ENCODE measurements at places on chromosomes 1 and 21.

DNA sequence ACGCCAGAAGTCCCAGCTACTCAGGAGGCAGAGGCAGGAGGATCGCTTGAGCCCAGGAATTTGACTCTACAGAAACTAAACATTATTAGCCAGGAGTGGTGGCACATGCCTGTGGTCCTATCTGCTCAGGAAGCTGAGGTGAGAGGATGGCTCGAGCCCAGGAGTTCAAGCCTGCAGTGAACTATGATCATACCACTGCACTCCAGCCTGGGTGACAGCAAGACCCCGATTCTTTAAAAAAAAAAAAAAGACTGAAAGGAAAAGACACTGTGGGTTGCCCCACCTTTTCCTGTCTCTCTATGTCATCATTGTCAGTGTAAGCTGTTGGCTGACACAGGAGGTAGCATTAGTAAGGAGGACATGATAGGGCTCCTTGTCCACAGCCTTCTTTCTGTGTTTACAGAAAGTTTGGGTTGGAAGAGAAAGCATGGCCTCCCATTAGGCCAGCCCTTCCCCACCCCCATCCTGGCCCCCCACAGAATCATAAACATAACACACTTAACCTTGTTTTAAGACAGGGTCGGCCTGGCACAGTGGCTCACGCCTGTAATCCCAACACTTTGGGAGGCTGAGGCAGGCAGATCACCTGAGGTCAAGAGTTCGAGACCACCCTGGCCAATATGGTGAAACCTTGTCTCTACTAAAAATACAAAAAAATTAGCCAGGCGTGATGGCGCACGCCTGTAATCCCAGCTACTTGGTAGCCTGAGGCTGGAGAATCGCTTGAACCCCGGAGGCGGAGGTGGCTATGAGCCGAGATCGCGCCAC is 20.6 kb upstream of the RCAN3 start:
- no peak for DNase-seq

DNA sequence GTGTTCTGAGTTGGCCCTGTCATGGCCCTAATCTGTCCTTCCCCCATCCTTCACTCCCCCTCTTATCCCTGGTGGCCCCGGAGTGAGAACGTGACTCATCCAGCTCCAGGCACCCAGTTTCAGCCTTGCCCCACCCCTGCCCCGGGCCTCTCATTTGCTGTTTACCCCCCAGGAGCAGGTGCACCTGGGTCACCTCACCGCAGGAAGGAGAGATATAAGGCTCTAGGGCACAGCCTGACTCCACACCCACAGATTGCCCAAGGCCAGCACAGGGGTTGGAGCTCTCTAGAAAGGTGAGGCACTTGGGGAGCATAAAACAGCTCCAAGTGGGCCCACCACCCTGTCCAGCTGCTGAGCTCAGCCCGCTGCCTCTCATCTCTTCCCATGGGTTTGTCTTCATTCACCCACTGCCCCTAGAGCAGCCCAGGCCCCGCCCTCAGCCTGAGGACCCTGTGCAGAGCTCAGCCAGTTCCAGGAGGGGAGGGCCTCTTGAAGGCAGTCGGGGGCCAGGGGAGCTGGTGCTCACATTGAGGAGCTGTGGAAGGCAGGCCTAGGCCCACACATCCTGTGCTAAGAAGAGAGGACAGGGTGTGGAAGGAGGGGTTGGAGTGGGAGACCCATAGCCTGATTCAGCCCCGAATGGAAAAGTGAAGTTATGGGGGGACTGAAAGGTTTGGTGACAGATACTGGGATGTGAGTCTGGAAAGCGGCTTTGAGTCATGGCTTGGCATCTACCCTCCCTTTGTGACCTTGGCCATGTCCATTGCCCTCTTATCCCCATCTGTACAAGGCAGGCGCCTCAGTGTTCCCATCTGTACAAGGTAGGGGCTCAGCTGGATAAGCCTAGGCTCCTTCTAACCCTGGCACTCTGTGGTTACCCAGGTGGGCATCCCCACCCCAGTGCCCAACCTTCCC is 16.1 kb upstream of the GPR37L1 start:
- DNase-seq: no peak

DNA sequence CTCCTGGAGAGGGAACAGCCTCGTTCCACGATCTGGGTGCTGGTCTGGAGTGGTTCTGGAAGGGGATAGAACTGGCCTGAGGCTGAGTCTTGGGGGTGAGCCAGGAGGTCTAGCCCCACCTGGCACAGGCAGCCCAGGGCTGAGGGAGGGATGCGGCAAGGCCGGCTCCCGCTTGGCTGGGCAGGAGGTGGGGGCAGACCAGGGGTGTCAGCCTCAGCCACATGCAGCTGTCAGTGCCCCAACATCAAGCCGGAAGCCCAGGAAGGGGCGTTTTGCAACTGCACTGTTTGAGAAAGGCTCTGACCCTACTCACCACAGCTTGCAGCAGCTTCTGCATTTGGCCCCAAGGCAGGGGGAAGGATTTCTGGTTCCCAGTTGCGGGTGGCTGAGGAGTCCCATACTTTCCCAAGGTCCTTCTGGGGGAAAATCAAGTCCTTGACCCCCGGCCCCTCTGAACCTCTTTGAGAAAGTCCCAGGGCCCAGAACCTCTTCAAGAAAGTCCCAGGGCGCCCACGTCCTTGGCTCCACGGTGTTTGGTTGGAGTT is 2.0 kb downstream of the EFHD2 start:
- DNase-seq: no peak

GRCh38 chr1:6248932-6249738 is 5.2 kb downstream of the HES3 start:
- no peak for DNase-seq

DNA sequence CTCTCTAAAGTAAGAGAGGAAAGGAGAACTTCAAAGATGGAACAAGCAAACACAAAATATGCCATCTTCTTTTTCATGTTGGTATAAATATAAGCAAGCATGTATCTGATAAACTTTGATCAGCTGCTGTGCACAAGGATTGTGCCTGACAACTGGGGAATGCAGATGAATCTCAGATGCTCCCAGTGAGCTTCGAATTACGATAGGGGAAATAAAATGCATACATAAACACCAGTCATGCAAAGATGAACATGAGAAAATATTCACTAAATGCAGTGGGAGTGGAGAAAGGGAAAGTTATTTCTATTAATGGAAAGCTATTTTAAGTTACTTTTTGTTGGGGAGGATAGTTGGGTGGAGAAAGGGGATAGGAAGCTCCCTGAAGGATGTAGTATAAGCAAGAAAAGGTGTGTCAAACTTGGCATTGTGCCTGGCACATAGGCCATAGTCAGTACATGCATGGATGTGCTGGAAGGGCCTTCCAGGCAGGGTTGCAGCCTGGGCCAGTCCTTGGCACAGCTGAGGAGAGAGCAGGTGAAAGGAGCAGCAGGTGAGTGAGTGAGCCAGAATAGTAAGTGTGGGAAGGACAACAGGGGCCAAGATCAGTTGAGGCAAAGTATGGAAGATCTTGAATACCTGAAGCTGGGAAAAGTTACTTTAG is 57.8 kb upstream of the PGD start:
- DNase-seq: no peak

DNA sequence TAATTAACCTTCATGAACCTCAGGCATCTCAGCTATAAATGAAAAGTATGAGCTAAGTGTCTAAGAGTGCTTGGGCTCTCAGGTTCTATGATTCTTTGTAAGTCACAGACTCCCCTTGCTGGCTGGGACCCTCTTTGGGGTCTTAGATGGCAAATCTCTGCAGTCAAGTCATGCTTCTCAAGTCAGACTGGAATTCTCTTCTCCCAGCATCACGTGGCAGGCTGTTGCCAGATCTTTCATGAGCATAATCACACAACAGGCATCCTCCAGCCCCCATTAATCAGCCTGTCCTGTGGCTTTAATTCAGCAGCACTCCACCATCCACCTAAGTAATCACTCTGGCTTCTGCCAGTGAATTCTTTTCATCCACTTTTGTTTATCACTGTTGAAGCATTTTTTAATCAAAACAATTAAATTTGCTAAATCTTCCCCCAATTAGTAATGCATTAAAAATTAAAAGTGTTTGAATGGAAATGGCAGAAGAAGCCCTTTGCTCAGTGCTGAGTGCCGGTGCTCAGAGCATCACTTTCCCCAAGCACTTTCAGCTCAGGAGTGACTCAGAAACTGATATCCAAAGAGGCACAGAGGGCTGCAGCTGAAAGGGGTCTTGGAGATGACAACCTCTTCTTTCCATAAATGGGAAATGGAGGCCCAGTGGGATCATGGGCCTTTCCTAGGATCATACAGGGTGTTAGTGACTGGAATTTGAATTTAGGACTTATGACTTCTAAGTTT is 50.2 kb downstream of the C8A start:
- no peak for DNase-seq

GRCh38 chr1:22075718-22076117 is 23.2 kb downstream of the CDC42 start:
- no peak for DNase-seq

- no peak for DNase-seq
These were observed 86.2 kb downstream of the KCND3 start for GRCh38 chr1:111903148-111903870.

GRCh38 chr1:96488777-96489176 is 232.8 kb upstream of the PTBP2 start:
- no peak for DNase-seq

- DNase-seq: no peak
These were observed 6.1 kb downstream of the HSPA13 start for GRCh38 chr21:14376854-14377253.

GRCh38 chr1:68128157-68128556 is 77.7 kb upstream of the DIRAS3 start:
- DNase-seq: no peak

DNA sequence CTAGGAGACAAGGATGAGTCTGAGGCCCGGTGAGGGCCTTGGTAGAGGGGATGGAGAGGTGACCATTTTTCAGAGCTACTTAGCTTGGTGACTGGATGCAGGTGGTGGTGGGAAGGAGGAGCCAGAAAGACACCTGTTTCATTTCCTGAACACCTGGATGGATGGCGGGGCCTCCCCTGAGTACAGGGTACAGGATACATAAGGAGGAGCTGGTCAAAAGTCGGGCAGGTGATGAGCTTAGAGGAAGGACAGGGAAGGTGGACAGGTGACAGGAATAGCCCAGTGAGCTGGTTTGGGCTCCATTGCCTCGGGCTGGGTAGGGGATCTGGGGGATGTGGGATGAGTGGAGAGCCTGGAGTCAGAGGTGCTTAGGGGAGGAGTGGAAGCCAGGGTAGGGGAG is 6.3 kb downstream of the FAAH start:
- DNase-seq: no peak

DNA sequence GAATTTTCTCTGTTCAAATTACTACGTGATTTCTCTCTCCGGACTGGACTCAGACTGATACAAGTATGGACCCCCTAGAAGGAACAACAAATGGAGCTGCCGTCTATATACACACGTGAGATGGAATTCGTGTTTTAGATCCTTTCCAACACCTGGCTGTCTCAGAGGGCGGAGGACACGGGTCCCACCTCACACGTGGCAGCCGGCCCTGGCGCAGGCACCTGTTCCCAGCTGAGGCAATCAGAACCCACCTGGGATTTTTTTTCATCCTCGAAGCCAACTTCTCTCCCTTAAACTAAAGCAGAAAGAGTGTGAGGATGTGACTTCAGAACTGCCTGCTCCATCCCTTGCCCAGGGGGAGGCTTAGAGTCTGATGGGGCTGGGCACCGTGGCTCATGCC is 34.1 kb upstream of the SCCPDH start:
- no peak for DNase-seq
